ENCODE measurements at places on chromosomes 11 and 22.

DNA sequence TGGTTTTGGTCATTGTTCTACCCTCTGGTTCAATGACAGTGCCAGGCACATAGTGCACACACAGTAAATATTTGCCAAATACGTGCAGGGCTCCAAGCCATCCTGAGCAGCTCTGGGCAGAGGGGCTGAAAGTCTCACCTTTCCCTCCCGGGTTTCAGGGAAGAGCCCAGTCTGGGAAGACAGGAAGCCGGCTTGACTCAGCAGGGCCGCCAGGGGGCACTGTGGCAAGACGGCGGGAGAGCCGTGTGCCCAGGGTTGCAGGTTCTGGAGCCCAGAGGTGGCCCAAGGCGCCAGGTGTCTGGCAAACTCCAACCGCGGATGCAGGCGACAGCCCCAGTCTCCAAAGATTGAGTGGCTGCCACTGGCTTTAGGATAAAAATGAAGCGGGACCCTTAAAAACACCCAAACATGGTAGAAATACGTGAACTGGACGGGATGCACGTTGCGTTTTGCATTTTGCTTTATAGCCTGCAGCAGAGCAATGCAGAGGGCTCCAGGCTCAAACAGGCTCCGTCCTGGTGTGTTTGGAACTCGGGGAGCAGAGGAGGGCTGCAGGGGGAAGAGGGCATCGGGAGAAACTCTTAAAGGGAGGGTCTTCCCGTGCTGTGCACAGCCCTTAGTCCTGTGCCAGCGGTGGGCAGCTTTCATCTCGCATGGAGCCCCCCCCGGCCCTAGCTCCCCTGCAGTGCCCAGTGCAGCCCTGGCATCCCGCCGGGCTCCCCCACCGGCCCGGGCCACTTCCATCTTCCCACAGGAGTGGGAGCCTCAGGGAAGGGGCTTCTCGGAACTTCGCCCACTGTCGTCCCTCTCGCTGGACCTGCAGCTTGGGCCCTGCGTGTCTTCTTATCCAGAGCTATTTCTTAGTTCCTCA, 10.7 kb downstream of the KRTAP5-5 start:
- DNase-seq = no peak

DNA sequence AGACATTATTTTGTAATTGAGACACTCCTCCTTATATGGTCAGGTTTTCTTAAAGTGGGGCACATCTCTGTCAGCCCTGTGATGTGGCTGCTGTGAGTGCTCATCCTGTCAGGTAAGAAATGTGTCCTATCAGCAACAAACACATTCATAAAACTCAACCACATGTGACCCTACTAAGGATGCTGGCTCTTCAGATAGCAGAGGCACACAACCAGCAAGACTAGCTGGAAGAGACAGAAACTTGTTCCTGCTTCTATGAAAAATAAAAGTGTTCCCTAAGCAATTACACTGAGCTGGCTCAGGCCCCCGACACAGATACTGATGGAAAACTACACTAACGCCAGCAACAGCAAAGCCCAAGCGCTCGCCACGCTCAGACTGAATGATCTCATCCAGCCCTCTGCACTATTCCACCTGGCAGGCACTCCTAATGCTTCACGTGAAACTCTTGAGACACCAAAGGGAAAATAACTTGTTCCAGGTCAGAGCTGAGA, 49.8 kb upstream of the CYP2D6 start:
- no peak for DNase-seq

- no peak for DNase-seq
Observed at GRCh38 chr11:86119906-86120305, 51.0 kb upstream of the PICALM start.

DNA sequence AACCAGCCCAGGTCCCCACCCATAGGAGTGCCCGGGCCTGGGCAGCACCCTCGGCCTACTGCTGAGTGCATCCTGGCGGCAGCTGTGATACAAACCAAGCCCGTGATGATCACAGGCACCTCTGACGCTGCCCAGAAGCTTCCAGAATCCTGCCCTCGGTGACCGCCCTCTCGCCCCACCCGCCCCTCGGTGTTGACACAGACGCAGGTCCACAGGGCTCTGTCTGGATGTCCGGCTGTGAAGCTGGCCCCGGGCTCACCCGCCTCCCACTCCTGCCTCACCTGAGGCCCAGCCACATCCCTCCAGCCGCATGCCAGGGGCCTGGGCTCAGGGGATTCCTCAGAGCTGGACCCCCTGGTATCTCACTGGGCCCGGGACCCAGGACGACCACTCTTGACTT, 191.0 kb downstream of the BRD1 start:
- no peak for DNase-seq

- no peak for DNase-seq
Observed at GRCh38 chr11:116172156-116172555, 600.6 kb downstream of the BUD13 start.

DNA sequence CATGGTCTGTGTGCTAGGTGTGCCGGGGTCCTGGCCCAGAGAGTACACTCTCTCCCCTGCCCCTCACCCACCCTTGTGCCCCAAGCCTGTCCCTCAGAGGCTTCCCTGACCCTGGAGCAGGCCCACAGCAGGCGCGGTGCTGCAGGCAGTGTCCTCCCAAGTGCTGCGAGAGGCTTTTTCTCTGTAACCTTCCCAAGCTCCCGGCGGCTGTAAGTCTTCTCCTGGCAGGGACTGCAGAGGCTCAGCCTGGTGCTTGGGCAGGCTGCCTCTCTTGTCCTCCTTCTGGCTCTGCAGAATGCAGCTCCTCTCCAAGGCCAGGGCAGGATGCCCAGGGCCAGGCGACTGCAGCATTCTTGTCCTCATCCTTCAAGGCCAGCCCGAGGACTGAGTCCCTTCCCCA, 15.9 kb downstream of the RFPL1 start:
- no peak for DNase-seq

DNA sequence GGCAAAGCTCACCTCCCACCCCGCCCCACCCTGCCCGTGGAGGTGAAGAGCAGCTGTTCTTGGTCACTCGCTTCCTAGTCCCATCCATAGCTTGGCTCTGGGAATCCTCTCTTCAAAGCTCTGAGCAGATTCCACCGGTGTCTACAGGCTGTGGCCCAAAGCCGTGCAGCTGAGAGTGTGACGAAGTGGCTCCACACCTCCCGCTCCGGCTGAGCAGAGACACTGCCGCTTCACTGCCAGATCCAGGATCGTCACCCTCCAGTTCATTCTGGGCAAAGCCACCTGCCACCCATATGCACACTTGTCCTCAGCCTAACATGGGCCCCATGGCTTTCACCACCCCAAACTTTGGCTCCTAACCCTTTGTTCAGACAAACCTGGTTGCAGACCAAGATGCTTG, 532.9 kb upstream of the B3GAT1 start:
- no peak for DNase-seq

DNA sequence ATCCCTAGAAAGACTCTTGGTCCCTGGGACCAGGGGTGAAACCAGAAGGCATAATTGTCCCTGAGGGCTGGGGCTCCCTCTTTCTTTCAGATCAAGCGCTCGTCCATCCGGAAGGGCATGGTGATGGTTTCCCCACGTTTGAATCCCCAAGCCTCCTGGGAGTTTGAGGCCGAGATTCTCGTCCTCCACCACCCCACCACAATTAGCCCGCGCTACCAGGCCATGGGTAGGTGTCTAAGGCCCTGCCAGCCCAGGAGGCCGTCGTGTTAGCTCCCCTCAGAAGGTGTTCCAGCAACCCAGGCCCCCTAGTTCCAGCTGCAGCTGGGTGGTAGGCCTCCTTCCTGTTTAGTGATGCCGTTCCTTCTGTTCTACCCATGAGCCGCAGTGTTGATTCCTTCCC, 21.4 kb downstream of the GTPBP1 start:
- no peak for DNase-seq

GRCh38 chr11:38593649-38594048, 1995.6 kb upstream of the RAG2 start:
- DNase-seq = no peak

- DNase-seq = no peak
Observed at GRCh38 chr11:77560605-77561004, 29.1 kb upstream of the AQP11 start.

DNA sequence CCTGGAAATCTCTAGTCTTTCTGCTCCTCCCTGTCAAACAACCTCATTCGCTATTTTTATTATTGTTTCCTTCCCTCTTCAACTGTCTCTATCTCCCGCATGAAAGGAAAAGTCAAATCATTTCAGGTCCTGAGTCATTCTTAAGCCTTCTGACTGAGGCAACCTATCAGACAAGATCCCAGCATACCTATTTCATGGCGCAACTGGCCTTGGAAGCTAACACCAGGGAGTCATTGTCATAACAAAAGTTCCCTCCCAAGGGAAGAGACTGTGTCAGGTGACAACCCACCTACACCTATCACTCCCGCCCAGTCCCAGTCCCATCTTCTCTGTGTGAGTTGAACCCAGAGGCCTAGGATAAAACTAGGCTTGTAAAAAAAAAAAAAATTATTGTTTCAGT, 10.2 kb upstream of the ARHGAP42 start:
- no peak for DNase-seq

DNA sequence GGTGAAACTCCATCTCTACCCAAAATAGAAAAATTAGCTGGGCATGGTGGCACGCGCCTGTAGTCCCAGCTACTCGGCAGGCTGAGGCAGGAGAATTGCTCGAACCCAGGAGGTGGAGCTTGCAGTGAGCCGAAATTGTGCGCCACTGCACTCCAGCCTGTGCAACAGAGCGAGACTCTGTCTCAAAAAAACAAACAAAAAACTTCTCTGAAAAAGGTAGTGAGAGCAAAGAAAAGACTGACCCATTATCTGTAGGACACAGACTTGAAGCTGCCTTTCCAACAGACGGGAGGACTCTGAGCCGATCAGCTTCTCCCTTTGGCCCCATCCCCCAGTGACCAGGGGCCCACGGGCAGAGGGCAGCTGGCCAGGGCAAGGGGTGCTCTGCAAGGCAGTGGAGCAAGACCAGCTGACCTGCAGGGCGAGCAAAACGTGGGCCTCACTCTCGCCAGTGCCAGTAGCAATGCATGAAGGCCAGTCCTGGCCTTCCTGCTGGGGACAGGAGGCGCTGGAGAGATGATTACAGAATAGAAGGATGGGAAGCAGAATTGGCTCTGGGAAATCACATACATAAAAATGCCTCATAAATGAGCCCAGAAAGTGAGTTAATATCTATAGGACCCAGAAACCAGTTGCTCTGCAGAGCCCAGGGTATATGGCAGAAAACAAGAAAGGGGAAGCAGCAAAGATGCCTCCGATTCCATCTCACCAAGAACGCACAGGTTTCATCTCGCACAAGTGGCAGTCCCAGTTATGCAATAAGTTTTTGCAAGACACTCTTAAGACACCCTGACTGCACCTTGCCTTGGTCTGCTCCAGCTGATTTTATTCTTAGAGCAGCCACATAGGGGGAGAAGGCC, 2.8 kb downstream of the EHD1 start:
- no peak for DNase-seq

DNA sequence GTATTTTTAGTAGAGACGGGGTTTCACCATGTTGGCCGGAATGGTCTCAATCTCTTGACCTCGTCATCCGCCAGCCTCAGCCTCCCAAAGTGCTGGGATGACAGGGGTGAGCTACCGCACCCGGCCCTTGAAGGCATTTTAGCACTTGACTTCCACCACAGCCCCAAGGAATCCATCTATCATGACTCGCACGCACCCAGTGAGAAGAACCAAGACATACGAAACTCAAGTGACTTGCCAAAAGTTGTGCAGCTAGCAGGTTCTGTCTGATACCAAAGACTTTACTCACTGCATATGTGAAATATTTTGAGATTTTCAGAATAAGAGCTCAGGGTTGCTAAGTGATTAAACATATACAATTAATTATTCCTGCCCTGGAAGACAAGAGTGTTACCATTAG, 21.0 kb downstream of the FLI1 start:
- DNase-seq = no peak

GRCh38 chr11:91698845-91699244, 525.8 kb upstream of the FAT3 start:
- DNase-seq = no peak

DNA sequence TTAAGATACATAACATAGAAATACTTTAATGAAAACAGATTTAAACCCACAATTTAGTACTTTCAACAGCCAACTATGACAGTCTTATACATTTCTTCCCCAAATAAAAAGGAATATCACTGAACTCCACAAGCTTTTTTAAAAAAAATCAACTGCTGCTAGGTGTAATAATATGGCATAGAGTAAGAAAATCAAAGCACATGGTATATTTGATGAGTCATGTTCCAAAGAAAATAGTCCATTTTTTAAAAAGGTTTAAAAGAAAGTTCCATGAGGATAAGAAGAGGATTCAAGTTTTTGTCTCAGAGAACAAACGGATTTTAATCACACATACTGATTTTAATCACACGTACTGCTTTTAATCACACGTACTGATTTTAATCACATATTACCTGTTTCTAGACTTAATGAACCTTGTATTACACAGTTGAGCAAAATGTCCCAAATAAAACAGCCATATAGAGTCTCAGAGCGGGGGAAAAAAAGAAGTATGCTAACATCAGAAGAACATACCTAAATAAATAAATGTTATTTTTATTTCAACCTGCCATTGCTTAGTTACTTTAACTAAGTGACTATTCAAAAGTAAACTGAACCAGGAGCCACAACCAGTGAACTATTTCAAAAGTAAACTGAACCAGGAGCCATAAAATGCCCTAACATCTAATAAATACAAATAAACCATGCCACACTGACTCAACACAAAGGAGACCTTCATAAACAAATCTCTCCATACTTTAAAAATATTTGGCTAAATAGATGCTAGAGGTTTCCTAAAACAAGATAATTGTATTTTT, 198.4 kb downstream of the SBF2 start:
- no peak for DNase-seq

DNA sequence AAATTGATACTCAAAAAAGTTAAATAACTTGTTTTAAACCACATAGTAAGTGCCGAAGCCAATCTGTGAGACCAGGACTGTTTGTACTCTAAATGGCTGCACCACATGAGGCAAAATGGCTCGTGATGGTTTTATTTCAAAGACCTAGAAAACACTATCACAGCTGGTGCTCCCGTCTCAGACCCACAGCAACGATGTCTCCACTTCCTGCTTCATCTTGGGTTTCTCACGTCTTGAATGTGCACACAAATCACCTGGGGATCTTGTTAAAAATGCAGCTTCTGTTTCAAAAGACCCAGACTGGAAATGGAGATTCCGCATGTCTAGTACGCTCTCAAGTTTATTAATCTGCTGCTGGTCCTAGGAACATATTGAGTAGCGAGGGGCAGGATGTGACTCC, 1.2 kb downstream of the CD3E start:
- DNase-seq = no peak

DNA sequence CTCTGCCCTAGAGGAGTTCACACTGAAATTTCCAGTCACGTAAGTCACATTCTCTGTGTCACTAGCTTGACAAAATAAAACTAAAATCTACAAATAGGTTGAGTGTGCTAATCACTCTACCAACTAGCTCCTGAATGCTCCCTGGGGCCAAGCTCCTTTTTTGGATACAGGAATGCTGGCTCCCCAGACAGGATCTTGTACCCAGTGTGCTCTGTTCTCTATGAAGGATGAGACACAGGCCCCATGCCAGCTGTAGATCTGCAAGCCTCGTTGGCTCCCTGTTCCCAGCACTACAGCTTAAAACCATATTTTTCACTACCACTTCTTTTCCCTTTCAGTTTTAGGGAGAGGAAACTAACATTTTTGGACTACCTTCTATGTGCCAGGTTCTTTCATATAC, 3.7 kb upstream of the IPO7 start:
- DNase-seq = no peak

Measured in stimulated activated CD8-positive, alpha-beta memory T cell treated with anti-CD3 and anti-CD28 coated beads, Interleukin-4, amount 100 ng/mL, for 4 hours (primary cell).